Renal cortical epithelial cell (primary cell): ENCODE measurements at places on chromosomes 6 and 20. TPM values are rescaled to one million over a fixed set of nuclear protein-coding genes. Genes with fewer than 3 reads are reported as not detected.

- DNase-seq, result peak; percentile 82
Observed at GRCh38 chr6:133814797-133815196, 74.1 kb upstream of the TCF21 start.

DNA sequence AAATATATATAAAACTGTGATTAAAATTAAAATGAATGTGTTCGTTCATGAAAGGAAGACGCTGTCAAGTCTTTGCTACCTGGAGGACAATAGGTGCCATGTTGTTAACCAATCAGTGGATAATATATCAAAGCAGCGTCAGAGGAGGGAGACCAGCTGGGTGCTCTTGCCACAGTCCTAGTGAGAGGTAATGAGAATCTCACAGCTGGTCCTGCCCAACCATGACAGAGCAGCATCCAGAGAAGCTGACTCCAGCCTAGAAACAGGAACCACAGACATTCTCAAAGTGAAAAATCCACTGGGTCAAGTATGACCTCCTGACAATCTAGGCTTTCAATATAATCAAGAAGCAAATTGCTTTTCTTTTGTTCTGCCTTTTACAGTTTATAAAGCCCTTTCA, 94.5 kb upstream of the LRFN2 start:
- no peak for DNase-seq

ZFP57 gene
- total RNA-seq, result 0.10 and 0.69 TPM in 2 replicates

CPNE5 gene
- 0.15 and 0.17 TPM in 2 replicates for total RNA-seq

DEF6 gene
- total RNA-seq, result 0.99 and 2.6 TPM in 2 replicates

DNA sequence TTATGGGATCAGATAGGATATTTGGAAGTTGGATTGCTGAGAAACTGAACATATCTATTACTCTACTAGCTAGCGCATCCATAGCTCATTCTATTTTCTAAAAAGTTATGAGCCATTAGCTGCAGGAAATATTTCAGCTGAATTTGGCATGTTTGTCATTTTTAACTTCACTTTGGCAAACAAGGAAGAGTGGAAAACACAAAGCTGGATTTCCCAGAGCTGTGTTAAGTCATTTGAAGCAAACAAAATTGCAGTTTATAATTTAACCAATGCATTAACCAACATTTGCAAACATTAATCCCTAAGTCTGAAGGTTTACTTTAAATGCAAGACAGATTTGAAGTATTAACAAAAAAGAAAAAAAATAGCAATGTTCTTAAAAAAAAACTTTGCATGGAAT, 1.2 kb downstream of the ALDH8A1 start:
- peak; percentile 75 for DNase-seq

EYS gene
- 0.10 and 0.87 TPM in 2 replicates for total RNA-seq

ERVFRD-1 gene
- not detected in 2 replicates for total RNA-seq

- no peak for DNase-seq
Observed at GRCh38 chr20:37566590-37567330, 39.1 kb upstream of the BLCAP start.

LY6G6F gene
- not detected in 2 replicates for total RNA-seq

DNA sequence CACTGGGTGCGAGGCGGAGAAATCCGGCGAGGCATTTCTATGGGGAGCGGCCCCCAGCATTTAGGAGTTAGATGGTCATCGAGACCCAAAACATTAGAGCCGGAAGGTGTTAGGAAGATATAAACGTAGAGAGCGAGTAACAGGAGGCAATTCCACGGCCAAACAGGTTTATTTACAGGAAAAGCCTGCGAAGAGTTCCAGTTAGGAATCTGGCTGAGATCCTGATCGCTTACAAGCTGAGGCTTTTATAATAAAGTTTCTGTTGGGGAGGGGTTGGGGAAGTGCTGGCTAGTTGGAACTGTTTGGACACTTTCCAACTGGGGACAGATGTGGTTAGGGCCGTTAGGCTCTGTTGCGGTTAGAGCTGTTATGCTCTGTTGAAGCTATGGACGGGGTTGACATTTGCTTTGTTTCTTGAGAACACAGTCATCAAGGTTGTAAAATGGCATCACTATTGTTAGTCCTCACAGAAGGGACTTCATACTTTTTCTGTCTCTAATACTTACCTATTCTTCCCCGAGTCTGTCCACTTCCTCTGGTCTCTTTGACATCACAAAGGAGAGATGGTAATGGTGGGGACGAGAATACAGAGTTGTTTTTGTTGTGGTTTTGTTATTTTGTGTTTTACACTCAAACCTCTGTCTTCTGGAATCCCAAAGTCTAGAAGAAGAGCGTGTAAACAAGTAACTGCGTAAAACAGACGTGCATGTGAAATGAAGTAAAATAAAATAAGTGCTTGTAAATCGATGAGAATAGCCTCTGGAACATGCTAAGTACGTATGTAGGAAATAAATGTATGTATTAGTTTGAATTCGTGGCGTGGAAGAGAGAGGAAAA, 554 bp upstream of the ZSCAN31 start:
- DNase-seq, result peak; percentile 84

DNA sequence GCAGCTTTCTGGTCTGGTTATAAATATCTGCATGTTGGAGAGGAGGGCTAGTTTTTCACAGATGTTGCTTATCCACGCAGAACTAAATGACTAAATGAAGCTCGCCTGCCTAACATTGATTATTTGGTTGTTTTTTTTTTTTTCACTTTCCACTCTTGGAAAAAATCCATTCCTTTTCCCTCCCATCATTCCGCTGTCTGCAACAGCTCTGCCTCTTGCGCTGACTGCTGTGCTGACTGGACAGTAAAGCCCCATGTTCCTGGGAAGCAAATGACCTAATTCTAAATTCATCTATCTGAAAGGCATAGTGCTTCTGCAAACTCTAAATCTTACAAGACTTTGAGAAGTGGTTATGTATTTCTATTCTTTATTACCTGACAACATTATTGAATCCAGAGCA, 255.5 kb upstream of the PLN start:
- DNase-seq, result no peak

- no peak for DNase-seq
Observed at GRCh38 chr6:144840619-144841018, 555.5 kb downstream of the UTRN start.

- no peak for DNase-seq
Observed at GRCh38 chr20:53652859-53653517, 59.3 kb upstream of the ZNF217 start.

DNA sequence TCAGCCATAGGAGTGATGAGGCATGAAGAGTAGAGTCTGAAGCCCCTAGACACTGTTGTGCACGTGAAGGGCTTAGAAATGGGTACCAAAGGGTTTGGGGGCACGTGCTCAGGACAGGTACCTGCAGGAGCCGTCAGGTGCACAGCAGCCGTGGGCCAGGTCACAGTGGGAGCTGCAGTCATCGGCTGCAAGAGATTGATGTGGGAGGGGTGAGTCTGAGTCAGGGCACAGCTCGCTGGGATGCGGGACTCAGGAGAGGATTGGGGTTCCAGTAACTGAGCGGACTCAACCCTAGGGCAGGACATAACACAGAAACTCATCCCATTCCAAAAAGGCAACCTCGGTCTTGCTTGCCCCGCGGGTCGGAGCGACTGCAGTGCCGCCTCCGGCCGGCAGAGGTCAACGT, 1.1 kb downstream of the DLK2 start:
- DNase-seq, result no peak

FILIP1 gene
- 0.17 and 1.5 TPM in 2 replicates for total RNA-seq

DNA sequence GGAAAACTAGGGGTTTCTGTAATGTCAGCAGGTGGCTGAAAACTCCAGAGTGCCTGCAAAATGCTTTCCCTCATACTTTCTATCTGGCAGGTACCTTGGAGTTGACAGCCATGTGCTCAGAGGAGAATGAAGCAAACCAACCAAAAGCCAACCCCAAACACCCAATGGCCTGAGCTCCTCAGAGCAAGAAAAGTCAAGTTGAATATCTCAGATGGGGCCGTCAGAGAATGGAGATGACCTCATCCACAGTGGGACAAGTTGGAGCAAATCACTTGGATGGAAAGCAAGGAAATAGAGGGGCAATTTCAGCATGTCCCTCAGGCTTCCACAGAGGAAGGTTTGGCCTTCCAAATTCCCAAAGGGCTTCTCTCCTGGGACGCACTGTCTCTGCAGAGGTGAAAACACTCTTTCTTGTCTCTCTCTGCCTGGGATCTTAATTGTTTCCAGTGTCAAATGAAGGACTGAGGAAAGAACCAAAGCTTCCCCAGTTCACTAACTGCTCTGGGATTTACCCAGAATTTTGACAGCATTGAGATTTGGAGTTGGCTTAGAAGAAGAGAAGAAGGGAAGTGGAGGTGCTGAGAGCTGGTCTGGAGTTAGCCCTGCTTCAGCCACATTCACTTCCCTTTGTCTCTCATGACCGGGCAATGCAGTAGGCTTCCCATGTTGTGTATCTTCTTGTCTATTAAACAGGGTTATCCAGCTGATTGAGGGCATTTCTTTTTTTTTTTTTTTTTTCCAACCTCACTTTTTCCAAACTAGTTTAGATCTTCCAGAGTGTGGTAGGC, 42.2 kb downstream of the PRND start:
- DNase-seq, result no peak

DNA sequence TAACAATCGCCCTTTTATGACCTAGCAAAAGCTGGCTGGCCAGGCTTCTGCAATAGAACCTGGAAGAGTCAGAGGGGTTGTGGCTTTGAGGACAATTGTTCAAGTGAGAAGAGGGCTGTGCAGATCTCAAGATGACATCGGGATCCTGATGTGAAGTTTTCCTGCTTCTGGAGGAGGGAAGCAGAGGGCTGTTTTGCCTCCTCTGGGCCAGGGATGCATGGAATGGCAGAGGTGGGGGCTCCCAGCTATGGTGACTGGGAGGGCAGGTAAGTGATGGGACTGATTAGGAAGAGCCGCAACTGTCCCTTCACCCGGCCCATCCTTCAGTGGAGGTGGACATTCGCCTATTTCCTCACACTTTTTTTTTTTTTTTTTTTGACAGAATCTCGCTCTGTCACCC, 43.4 kb upstream of the BLCAP start:
- no peak for DNase-seq
